ENCODE measurements at places on chromosomes 7 and 10.

DNA sequence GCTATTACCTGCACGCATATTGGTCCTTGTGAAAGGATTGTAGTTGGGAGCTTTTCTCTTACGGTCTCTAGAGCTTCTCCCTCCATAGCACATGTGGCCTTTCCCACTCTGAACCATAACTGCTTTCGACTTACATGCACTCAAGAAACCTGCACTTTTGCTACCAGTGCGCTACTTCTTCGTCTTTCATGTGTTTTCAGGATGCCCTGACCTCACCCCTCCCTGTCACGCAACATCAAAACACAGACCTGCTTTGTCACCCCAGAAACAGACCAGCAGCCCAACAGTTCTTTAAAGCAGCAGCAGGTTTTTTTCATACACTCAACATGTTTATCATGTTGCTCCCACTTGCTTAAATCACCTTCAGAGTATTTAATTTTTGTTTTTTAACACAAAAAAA lies 243.5 kb upstream of the TCF7L2 start:
- DNase-seq, result no peak

- no peak for DNase-seq
Observed at GRCh38 chr10:118742782-118743181, 12.0 kb downstream of the CACUL1 start.

DNA sequence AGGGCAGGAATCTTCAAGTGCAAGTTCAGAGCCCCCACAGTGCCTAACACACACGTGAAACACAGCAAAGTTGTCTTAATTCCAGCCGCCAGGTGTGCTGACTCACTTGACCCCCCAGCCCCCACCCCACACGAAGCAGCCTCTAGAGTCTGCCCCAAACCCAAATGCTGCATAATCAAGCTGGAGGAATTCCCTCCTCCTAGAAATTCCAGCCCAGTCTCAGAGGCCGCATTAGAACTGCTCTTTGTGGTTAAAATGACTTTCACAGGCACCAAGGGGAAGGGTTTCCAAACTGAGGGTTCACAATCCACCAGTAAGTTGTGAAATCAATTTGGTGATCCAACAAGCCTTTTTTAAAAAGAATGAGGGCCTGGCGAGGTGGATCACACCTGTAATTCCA lies 67.0 kb upstream of the PLXNA4 start:
- no peak for DNase-seq

- DNase-seq, result no peak
Observed at GRCh38 chr7:7427363-7427762, 108.3 kb downstream of the COL28A1 start.

DNA sequence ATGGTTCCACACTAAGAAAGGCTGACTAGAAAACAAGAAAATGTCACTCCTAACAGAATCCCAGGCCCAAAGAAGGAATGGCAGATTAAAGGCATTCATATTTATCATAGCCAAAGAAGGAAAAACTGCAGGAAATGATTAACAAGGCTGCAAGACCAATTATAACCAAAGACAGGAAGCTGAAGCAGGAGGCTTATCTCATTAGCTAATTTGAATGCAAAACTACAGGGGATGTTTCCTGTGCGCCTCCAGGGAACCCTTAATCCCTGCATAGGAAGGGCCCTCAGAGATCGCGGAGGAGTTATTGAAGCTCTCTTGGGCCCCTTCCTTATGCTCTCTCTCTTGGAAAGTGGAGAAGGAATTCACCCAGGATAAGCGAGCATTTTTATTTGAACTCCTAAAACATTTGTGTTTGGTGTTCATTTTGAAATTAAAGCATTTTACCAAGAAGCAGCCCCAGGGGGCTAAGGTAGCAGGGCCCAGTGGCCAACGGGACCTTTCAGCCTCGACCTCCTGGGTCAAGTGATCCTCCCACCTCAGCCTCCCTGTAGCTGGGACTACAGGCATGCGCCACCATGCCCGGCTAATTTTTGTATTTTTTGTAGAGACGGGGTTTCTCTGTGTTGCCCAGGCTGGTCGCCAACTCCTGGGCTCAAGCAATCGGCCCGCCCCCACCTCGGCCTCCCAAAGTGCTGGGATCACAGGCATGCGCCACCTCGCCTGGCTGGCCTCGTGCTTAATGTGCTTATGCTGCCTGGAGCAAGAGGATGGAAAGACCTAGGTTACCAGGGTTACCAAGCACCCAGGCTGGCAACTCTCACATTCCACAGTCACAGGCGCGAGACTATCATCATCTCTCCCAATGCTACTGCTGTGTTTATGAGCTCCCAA lies 24.1 kb upstream of the PROSER2 start:
- peak; percentile 62 for DNase-seq

GRCh38 chr7:140035400-140036223 lies 27.1 kb downstream of the PARP12 start:
- DNase-seq, result no peak

GRCh38 chr7:143460271-143460979 lies 17.2 kb downstream of the TAS2R60 start:
- DNase-seq, result no peak
